Suprapubic skin (tissue), 4 donors: ENCODE measurements at places on chromosomes 1 and 21. TPM values are rescaled to one million over a fixed set of nuclear protein-coding genes. Genes with fewer than 3 reads are reported as not detected.

- no peaks in the 10 kb centered on the region for H3K27me3 ChIP-seq
- no peak overlapping the region for H3K4me3 ChIP-seq
- no peak overlapping the region for H3K27ac ChIP-seq
Measured at GRCh38 chr1:224589006-224589405, 27.1 kb upstream of the CNIH3 start.

GRCh38 chr1:44786138-44786840 lies 1.7 kb downstream of the BEST4 start:
- no peaks in the 10 kb centered on the region for H3K27me3 ChIP-seq
- no peaks in the 10 kb centered on the region for H3K36me3 ChIP-seq
- H3K4me1 ChIP-seq, result peaks cover 37% of the 10 kb centered on the region
- no peak for DNase-seq
- peak overlapping the region; percentile 57 for H3K4me3 ChIP-seq

Gene ACTL8
- total RNA-seq, result not detected

DNA sequence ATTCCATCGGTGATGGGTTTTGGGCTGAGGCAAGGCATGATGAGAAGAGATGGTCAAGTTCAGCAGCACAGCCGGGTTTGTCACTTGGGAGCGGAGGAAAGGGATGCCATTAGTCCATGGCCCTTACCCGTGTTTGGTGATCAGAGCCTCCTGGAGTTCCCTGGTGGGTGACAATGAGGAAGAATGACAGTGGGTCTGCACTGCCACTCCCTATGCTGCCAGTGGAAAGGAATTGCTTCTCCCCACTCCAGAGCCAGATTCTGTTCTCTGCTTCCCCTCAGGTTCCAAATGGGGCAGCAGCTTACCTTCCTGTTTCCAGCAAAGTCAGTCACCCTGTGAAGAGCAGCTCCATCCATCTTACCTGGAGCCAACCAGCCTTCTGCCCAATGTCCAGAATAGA lies 393.1 kb downstream of the PTPRU start:
- H3K4me1 ChIP-seq, result no peaks in the 10 kb centered on the region
- no peak overlapping the region for H3K27ac ChIP-seq
- H3K36me3 ChIP-seq, result no peaks in the 10 kb centered on the region
- H3K27me3 ChIP-seq, result peaks cover 8% of the 10 kb centered on the region
- H3K4me3 ChIP-seq, result no peak overlapping the region

GRCh38 chr1:197392541-197392940 lies 124.5 kb downstream of the CRB1 start:
- no peaks in the 10 kb centered on the region for H3K27me3 ChIP-seq
- DNase-seq, result no peak
- H3K36me3 ChIP-seq, result no peaks in the 10 kb centered on the region
- no peaks in the 10 kb centered on the region for H3K4me1 ChIP-seq
- no peak overlapping the region for H3K27ac ChIP-seq

- H3K27ac ChIP-seq, result peak overlapping the region; percentile 93
- H3K27me3 ChIP-seq, result no peaks in the 10 kb centered on the region
- H3K4me3 ChIP-seq, result peak overlapping the region; percentile 56
- H3K4me1 ChIP-seq, result peaks cover 54% of the 10 kb centered on the region
- no peak for DNase-seq
- no peaks in the 10 kb centered on the region for H3K36me3 ChIP-seq
Measured at GRCh38 chr1:203327684-203328457, 22.6 kb downstream of the BTG2 start.

DNA sequence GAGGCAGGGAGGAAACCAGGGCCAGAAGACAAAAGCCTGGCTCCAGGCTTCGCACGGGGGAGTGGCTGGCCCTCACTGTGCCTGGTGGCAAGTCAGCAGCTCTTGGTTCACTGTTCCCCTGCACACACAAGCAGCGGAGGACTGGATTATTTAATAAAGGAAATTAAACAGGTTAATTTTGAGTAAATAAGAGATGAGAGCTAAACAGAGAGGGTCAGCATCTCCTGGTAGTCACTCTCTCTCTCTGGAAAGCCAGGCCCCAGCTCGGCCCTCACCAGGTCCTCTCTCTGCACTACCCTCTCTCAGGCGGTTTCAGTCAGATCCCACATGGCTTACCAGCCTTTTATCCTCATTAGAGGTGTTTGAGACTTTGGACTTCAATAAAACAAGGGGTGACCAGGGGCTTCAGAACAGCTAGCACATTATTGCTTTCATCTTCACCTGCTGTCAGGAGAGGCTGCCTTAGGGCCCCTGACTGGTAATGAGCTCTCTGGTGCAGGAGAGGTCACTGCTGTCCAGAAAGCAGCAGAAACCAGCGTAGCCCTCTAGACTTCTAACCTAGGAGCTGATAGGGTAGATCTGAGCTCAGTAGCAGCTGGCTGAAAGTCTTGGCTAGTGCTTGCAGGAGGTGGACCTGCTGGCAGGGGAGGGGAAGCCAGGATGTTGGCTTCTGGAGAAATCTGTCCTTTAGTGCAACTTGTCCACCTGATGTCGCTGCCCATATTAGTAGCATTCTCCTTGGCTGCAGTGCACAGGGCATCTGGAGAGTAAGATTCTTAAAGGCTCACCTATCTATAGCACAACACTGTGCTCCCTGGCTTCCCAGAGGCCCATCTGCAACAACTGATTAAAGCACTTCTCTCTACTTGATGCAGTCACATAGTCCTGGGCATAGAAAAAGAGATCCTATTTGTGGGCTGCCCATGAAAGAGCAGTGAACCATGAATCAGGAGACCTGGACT lies 45.9 kb downstream of the SYT6 start:
- peak; percentile 4 for DNase-seq
- H3K4me3 ChIP-seq, result no peak overlapping the region
- H3K27ac ChIP-seq, result no peak overlapping the region
- peaks cover 5% of the 10 kb centered on the region for H3K27me3 ChIP-seq

GRCh38 chr21:27134516-27134915 lies 167.6 kb upstream of the ADAMTS5 start:
- no peak for DNase-seq
- H3K36me3 ChIP-seq, result no peaks in the 10 kb centered on the region
- no peak overlapping the region for H3K4me3 ChIP-seq
- no peak overlapping the region for H3K27ac ChIP-seq

GRCh38 chr1:212987702-212988322 lies 27.9 kb downstream of the ANGEL2 start:
- H3K4me1 ChIP-seq, result no peaks in the 10 kb centered on the region
- DNase-seq, result no peak
- H3K27ac ChIP-seq, result no peak overlapping the region
- no peak overlapping the region for H3K4me3 ChIP-seq

Gene RUNX1
- total RNA-seq, result 23.3 TPM

Gene KRTAP19-6
- total RNA-seq, result not detected

Gene ELAPOR1
- 65.2 TPM for total RNA-seq

- H3K4me1 ChIP-seq, result peaks cover 7% of the 10 kb centered on the region
- peaks cover 9% of the 10 kb centered on the region for H3K27me3 ChIP-seq
- H3K27ac ChIP-seq, result no peak overlapping the region
- no peak for DNase-seq
- no peak overlapping the region for H3K4me3 ChIP-seq
Measured at GRCh38 chr1:162065016-162065415, 4.5 kb upstream of the NOS1AP start.

DNA sequence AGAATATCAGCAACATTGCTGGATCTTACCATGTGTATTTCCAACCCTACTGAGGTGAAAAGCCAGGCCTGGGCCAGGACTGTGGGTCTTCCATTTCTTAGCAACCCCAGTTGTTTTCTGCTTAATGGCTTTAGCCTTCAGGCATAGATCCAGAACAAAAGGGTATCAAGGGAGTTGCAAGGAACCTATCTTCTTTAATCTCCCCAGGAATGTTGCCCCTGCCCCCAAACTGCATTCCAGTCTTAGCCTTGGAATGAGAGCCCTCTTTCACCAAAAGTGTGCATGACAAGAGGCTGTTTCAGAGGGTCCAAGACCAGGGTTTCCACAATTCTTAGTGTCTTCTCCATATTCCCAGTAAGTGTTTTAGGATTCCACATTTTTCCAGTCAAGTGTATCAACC lies 87.9 kb upstream of the SOX13 start:
- no peaks in the 10 kb centered on the region for H3K36me3 ChIP-seq
- no peak for DNase-seq
- no peaks in the 10 kb centered on the region for H3K4me1 ChIP-seq

DNA sequence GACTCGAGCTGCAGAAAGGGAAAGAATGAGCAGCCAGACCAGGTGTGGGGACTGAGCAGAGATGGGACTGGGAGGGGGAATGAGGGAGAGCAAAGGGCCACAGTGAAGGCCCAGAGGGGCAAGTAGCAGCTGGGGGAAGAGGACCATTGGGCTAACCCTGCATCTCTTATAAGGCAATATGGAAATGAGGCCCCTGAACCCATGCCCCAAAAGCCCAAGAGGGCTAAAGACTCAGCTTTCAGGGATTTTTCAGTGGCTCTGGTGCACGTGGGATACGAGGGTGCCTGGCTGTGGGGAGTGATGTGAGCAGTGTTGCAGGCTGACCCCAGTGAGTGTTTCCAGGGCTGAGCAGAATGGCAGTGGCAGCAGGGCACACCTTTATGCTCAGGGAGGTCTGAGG lies 496 bp upstream of the TNNI1 start:
- H3K27ac ChIP-seq, result no peak overlapping the region
- no peaks in the 10 kb centered on the region for H3K4me1 ChIP-seq
- H3K4me3 ChIP-seq, result no peak overlapping the region
- no peaks in the 10 kb centered on the region for H3K27me3 ChIP-seq

DNA sequence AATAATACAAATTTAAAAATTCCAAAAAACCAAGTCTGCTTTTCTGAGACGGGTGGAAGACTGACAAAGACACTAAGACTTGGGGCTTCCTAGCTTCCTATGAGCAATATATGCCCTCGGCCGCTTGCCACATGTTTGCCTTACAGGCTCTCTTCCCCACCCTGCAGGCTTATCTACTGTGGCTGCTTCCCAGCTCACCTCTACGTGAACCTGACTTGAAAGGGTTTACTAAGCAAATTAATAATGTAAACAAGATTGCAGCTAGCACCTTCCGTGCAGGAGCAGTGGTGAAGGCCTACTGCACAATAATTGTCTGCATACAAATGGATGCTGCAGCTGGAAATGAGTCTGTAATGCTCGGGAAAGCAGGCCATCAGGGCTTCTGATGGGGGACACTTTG lies 152.9 kb upstream of the DAB1 start:
- no peaks in the 10 kb centered on the region for H3K27me3 ChIP-seq
- H3K36me3 ChIP-seq, result no peaks in the 10 kb centered on the region
- H3K4me1 ChIP-seq, result no peaks in the 10 kb centered on the region
- DNase-seq, result no peak
- H3K4me3 ChIP-seq, result no peak overlapping the region

GRCh38 chr1:45304311-45305081 lies 22.2 kb upstream of the HPDL start:
- no peaks in the 10 kb centered on the region for H3K27me3 ChIP-seq
- H3K4me1 ChIP-seq, result peaks cover 15% of the 10 kb centered on the region
- peak overlapping the region; percentile 73 for H3K4me3 ChIP-seq
- no peaks in the 10 kb centered on the region for H3K36me3 ChIP-seq

Gene VSIG8
- total RNA-seq, result 22.6 TPM

GRCh38 chr1:206142770-206143169 lies 25.6 kb upstream of the AVPR1B start:
- no peaks in the 10 kb centered on the region for H3K36me3 ChIP-seq
- no peaks in the 10 kb centered on the region for H3K4me1 ChIP-seq
- H3K27me3 ChIP-seq, result peaks cover 19% of the 10 kb centered on the region
- no peak overlapping the region for H3K27ac ChIP-seq

Gene CFHR5
- not detected for total RNA-seq

GRCh38 chr1:53317646-53318539 lies 10.0 kb downstream of the LRP8 start:
- no peak overlapping the region for H3K4me3 ChIP-seq
- no peak for DNase-seq

DNA sequence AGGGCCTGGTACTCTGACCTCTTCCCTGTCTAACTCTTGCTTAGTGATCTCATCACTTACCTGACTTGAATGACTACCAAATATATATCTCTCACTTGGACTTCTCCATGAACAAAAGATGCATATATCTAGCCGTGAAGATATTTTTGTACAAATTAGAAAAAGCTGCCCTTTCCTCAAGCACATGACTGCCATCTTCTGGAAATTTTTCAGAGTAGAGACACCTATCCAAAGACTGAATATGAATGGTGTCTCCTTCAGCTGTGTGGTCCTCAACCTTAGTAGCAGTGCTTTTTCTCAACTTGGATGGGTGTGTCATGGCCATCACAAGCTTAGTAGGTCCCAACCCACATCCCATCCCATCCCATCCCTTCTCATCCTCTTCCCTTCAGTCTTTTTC lies 142.3 kb downstream of the DNM3 start:
- no peak overlapping the region for H3K27ac ChIP-seq
- no peaks in the 10 kb centered on the region for H3K36me3 ChIP-seq
- H3K27me3 ChIP-seq, result no peaks in the 10 kb centered on the region
- H3K4me3 ChIP-seq, result no peak overlapping the region
- H3K4me1 ChIP-seq, result no peaks in the 10 kb centered on the region
- DNase-seq, result no peak

DNA sequence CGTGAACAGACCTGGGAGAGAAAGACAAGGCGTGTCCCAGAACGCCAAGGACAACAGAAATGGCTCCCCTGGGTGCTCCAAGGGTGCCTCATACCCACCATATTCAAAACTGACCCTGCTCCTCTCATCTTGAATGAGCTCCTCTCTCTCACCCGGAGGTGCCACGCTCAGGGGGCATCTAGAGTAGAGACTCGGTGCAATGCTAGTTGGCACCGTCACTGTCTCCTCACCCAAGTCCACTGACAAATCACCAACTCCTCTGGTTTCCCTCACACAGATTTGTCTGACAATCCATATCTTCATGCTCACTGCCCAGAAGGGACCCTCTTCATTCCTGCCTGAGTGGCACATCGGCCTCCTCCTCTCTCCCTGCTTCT lies 5.0 kb downstream of the TMEM125 start:
- H3K27me3 ChIP-seq, result peaks cover 6% of the 10 kb centered on the region
- DNase-seq, result peak; percentile 36
- peaks cover 17% of the 10 kb centered on the region for H3K4me1 ChIP-seq
- H3K27ac ChIP-seq, result no peak overlapping the region

DNA sequence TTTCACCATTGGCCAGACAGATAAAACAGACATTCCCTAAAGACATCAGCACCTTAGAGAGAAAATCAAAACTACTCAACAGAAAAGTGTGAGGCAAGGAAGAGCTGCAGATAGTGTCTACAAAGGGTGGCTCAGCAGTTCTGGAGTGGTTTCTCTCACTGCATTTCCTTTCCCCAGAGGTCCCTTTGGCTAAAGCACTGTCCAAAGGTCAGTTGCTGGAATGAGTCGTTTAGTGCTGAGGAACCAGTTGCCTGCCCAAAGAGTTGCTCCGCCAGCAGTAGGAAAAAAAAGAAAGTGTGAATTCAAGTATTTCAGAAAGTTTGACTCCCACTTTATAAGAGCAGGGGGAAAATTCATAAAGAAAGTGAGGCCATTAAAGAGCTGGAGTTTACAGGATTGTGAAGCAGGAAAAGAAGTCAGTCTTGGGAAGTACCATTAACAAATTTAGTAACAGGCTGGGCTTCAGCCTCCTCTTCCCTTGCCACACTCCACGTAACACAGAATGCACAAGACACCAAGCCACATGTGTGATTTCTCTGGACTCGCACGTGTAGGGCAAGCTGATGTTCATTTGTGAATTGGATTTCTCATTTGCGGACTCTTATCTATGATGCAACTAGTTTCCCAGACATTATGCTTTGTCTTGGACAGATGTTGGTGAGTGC lies 122.2 kb downstream of the RUNX1 start:
- no peak overlapping the region for H3K4me3 ChIP-seq
- no peak overlapping the region for H3K27ac ChIP-seq
- DNase-seq, result no peak
